NCI-H2029 treated with DMSO at 0.1 percent for 48 hours (cell line): ENCODE measurements at places on chromosomes 4 and X.

DNA sequence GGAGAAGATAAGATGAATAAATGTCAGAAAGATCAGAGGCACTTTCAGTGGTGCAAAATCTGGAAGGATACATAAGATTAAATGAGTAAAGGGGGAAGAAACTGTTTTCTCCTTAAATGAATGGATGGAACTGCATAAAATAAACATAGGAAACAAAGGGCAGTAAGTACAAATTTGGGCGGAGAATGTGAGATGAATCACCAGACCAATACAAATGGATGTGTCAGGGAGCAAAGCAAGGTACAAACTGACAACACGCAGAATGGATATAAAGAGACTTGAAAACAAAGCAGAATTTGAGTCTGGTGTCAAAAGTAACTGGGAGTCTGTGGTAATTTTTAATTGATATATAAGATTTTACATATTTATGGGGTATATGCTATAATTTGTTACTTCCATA is 175.3 kb upstream of the PCDH18 start:
- DNase-seq = no peak

- DNase-seq = no peak
Observed at GRCh38 chr4:182447767-182448280, 204.6 kb downstream of the TENM3 start.

- DNase-seq = no peak
Observed at GRCh38 chr4:21226637-21227538, 526.6 kb downstream of the PACRGL start.

DNA sequence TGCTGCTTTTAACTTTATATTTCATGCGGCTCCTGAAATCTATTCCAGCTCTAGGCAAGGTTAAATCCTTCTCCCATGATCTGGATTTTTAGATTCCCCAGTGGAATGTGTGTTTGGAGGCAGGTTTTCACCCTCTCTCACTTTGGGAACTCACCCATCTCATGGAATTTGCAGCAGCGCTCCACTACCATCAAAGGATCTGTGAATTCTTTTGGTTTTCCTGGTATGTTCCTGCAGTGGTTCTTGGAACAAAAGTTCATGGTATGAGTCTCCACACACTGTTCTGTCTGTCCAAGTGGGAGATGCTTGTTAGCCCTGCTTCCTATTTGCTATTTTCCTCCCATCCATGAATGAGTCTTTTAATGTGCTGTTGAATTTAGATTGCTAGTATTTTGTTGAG is 14.0 kb downstream of the APOOL start:
- no peak for DNase-seq

GRCh38 chr4:139278912-139279759 is 889 bp downstream of the MGARP start:
- no peak for DNase-seq

GRCh38 chr4:122012735-122013134 is 60.9 kb upstream of the TRPC3 start:
- DNase-seq = no peak

- no peak for DNase-seq
Observed at GRCh38 chr4:77797239-77797638, 21.9 kb downstream of the CNOT6L start.

GRCh38 chr4:108327642-108328382 is 159.1 kb upstream of the LEF1 start:
- DNase-seq = no peak

- no peak for DNase-seq
Observed at GRCh38 chr4:152101556-152102435, 341.0 kb upstream of the GATB start.

DNA sequence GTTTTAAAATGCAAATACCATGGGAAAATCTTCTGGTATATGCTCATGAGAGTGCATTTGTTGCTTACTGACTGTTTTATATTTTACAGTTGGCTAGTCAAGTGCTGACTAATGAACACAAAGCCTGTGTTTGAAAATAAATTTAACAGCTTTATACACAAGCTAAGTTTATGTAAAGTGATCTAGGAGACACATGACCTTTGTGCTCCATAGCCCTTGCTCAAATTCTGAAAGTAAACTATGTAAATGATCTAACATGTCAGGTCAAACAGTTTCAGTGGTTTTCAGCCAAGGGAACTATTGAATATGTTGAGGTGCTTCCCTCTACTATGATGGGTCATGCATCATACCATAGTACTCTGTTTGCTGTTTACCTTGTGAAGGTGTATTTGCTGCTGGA is 36.7 kb downstream of the DIAPH2 start:
- DNase-seq = no peak
